Activated T-cell treated with anti-CD3 and anti-CD28 coated beads for 48 hours (primary cell): ENCODE measurements at places on chromosomes 13 and 19.

DNA sequence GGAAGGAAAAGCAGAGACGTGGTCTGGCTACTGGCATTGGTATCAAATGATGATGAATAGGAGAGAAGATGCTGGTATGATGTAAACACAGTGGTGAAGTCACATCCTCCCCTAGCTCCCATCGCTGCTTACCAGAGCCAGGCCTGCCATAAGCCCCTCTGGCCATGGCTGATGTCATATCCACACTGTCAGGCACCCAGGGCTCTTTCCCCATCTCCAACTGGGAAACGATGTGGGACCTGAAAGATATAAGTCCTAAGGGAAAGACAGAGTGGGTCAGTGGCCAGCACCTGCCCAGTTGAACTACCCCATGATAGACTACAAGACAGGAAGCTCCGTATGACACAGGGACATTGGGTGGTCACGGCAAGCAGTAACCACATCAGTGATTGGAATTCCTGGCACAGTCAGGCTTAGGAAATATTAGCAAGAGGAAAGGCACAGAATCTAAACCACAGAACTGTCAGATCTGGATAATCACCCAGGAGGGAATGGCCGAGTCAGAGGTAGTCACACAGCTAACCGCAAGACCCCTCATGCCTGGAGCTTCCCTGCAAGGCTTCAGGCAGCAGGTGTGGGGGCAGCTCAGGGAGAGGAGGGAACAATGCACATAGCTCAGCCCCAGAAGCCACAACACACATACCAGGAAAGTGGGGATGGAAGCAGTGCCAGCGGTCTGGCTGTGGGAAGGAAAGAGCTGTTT, 3.8 kb downstream of the ZNF792 start:
- DNase-seq = no peak

- DNase-seq = no peak
These were observed 26.3 kb downstream of the STARD13 start for GRCh38 chr13:33259296-33259695.

GRCh38 chr19:524062-524674, 7.4 kb upstream of the CDC34 start:
- no peak for DNase-seq

DNA sequence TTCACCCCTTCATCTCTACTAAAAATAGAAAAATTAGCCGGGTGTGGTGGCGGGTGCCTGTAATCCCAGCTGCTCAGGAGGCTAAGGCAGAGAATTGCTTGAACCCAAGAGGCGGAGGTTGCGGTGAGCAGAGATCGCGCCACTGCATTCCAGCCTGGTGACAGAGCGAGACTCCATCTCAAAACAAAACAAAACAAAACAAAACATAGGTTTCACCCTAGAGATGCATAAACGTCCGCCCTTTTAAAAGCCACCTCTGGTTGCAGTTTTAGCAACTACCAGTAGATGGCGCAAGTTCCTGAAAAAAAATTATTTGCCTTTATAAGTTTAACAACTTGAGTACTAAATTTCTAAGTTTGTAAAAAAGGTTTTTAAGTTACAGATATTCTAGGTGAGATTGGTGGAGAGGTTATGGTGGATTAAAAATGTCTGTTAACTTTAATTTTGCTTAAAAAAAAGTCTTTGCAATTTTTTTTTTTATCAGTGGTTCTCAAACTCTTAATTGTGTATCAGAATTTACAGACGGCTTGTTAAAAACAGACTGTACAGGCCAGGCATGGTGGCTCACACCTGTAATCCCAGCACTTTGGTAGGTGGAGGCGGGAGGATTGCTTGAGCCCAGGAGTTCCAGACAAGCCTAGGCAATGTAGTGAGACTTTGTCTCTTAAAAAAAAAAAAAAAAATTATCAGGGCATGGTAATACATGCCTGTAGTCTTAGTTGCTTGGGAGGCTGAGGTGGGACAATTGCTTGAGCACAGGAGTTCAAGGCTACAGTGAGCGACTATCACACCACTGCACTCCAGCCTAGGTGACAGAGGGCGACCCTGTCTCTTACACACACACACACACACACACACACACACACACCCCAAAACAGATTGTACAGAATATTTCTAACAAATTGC, 42.1 kb downstream of the NAA16 start:
- peak; percentile 13 for DNase-seq

GRCh38 chr13:73998631-73999030, 135.6 kb downstream of the KLF12 start:
- no peak for DNase-seq

DNA sequence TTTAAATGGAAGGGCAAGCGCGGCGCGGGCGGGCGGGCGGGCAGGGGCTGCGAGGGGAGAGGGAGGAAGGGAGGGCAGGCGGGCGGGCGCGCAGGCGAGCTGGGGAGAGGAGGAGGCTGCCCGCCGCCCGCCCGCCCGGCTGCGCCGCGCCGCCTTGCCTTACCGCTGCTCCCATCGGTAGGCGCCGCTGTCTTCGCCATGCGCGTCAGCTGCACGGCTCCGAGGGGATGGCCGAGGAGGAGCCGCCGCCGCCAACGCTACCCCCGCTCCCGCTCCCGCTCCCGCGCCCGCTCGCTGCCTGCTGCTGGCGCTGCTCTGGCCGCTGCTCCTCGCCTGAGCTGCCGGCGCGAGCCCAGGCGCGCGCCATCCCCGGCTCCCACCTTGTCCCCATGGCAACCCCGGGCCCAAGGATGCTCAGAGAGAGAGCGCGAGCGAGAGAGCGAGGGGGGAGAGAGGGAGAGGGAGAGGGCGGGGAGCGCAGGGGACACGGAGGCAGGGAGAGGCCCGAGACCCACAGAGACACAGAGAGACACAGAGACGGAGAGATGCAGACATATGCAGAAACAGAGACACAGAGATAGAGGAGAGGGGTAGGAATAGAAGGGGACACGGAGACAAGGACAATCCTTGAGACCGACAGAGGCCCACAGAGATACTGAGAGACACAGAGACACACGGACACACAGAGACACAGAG, 40.3 kb downstream of the DEDD2 start:
- DNase-seq = peak; percentile 77

DNA sequence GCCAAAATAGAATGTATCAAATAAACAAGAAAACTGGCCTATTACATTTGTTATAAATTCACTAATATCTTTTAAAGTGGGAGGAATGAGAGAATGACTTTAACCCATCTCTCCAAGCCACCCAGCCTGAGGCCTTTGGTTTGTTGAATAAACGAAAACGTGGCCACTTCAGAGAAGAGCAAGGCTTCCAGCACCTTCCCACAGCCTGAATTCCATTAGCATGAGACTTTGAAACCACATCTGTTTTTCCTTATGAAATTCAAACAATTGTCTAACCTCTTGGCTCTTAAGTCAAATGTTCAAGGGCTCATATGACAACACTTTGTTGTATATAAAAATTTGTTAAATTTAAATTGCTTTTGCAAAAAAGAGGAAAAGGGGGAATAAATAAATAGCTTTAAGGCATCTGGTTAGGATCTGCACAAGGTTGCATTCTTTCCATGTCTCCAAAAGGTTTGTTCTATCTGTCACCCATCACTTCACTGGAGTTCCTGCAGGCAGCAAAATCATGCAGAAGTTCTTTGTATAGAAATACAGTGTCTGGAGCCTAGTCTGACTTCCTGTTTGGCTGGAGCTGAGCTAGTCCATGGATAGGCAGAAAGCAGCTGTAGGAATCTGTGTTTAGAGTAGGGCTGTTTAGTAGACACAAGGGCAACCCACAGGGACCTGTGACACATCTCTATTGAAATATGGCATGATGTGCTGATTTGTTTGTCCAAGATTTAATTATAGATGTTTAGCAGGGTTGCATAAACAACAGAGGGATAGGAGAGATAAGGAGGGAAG, 502.3 kb downstream of the KCTD12 start:
- DNase-seq = no peak

DNA sequence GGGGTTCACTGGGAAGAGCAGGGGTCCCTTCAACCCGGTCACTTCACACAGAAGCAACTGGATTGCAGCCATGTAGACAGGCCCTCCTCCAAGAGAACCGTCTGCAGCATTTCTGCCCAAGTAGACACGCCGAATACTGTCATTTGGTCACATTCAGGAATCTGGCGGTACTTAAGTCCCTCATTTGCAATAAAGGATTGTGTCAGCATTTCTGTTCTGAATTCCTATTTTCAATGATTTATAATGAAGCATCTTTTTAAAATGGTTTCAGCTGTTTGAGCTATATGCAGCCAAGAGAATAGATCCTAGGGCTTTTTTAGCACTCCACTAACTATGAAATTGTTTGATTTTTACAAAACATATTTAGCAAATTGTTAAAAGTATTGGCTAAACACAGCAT, 143.5 kb upstream of the SOX1 start:
- no peak for DNase-seq

- no peak for DNase-seq
These were observed 30.6 kb downstream of the SERPINE3 start for GRCh38 chr13:51370116-51370515.

DNA sequence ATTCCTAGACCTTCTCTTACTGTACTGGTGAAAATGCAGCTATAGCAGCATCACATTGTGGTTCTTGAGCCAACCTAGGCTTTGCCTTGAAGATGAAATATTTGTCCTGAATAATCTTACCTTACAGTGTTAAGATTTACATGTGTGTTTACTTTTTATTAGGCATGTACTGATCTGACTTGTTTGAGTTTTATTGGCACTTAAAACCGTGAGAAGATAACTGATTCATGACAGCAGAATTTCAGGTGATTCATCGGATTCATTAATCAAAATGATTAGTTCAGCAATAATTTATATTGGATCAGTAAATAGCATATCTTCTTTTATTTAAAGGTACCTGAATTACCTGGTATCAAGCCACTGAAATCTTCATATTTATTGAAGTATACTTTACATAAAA, 296.3 kb downstream of the KLF5 start:
- no peak for DNase-seq

GRCh38 chr19:15280915-15281683, 48.9 kb upstream of the EPHX3 start:
- DNase-seq = no peak

- DNase-seq = no peak
These were observed 6.3 kb downstream of the IL17D start for GRCh38 chr13:20709782-20710181.

DNA sequence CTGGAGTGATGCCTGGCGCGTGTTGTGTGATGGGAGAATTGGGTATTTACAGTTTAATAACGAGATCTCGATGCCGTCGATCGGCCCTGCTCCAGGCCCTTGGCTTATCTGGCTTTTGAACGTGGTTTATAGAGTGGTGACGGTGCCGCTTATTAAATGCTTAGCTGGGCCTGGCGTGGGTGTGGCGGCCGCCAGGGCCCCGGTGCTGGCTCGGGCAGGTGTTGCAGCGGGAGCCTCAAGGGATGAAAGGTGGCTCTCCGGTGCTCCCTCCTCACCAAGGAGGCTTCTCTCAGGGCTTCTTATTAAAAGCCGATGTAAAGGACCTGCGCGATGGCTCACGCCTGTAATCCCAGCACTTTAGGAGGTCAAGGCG, 173.8 kb downstream of the KDM4B start:
- no peak for DNase-seq

GRCh38 chr19:29962793-29963192, 20.8 kb downstream of the URI1 start:
- DNase-seq = no peak

GRCh38 chr19:4916292-4917082, 7.2 kb downstream of the UHRF1 start:
- DNase-seq = peak; percentile 25
